Anterior cingulate cortex (tissue), 58 donors: ENCODE measurements at places on chromosomes 11 and 22.

DNA sequence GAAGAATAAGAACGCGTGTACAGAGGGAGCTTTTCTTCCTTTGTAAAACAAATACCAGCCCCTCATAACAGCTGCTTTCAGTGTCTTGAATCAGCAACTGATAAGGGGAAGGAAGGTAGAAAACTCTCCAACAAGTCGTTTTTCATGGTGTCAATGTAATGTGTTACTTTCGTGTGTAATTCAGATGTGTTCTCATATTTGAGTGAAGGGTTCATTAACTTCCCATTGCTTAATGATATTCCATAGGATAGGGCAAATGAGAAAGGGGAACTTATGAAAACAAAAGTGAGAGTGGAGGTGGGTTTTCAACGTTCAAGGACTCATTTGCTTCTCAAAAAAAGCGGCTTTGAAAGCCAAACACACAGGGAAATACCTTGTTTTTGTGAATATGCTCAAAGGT lies 452.1 kb downstream of the NTM start:
- no peak for DNase-seq

DNA sequence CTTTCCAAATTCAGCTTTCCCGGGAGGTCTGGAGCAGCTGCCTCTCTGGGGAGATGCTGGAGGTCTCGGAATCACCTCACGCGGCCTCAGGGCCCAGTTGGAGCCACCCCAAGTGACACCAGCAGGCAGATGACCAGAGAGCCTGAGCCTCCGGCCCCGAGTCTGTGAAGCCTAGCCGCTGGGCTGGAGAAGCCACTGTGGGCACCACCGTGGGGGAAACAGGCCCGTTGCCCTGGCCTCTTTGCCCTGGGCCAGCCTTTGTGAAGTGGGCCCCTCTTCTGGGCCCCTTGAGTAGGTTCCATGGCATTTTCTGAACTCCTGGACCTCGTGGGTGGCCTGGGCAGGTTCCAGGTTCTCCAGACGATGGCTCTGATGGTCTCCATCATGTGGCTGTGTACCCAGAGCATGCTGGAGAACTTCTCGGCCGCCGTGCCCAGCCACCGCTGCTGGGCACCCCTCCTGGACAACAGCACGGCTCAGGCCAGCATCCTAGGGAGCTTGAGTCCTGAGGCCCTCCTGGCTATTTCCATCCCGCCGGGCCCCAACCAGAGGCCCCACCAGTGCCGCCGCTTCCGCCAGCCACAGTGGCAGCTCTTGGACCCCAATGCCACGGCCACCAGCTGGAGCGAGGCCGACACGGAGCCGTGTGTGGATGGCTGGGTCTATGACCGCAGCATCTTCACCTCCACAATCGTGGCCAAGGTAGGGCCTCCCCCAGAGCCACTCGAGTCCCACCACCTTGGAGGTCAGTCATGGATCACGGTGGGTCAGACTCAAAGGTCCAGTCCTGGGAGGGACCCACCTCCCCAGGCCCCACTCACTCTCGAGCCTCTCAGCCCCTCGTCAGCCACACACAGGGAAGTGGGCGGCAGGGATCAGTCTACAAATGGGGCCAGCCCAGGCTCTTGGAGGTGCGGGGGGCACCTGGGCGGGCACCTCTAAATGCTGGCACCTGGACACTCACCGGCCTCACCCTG lies 525 bp downstream of the SLC22A12 start:
- no peak for DNase-seq

DNA sequence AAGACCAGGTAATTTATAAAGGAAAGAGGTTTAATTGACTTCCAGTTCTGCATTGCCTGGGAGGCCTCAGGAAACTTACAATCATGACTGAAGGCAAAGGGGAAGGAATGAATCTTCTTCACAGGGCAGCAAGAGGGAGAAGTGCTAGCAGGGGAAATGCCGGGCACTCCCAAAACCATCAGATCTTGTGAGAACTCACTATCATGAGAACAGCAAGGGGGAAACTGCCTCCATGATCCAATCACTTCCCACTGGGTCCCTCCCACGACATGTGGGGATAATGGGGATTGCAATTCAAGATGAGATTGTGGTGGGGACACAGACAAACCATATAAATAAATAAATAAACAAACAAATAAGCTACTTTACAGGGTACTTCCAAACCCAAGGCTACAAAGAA lies 28.8 kb upstream of the EXPH5 start:
- DNase-seq = no peak

- no peak for DNase-seq
Observed at GRCh38 chr11:102431404-102431803, 21.2 kb downstream of the TMEM123 start.

- no peak for DNase-seq
Observed at GRCh38 chr11:68041617-68042218, 2.9 kb downstream of the TCIRG1 start.

- no peak for DNase-seq
Observed at GRCh38 chr11:13280092-13280722, 2.6 kb downstream of the BMAL1 start.

DNA sequence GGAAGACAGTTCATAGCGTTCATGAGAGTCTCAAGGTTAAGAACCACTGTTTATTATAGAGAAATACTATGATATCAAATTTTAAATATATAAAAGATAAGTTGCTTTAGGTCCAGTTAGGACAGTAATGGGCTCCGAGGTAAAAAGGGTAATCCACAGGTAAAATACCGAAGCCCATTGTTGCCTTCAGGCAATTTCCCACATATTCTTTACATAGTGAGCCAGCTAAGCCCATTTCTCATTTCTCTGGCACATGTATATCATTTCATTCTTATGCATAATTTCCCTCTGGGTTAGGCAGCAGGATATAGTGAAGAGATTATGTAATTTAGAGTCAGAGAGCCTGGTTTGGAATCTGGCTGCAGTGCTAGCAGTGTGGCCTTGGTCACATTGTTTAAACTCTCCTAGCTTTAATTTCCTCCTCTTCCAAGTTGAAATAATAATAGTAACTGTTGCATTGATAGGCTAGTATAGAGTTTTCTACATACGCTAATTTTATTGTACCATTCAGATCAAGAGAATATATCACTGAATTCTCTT lies 7.6 kb upstream of the POU2AF1 start:
- DNase-seq = no peak

GRCh38 chr11:105177658-105178057 lies 38.1 kb upstream of the CARD18 start:
- no peak for DNase-seq

GRCh38 chr22:17829695-17830042 lies 55.4 kb upstream of the BID start:
- DNase-seq = no peak

DNA sequence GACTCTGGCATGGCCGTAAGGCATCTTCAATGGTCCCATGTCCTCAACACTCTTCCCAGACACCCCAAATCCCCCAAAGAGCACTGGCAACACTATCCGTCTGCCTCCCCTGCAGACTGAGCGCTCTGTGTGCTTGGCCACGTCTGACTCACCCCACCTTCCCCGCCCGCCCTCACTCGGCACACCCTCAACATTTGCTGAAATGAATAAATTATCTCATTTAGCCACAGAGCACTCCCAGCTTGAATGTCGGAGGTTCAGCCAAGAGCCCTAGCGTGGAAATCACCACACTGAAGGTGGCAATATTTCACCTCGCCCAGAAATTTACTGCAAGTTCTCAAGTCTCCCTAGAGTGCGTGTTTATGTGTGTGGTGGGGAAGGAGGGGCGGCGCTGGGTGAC lies 46.6 kb upstream of the TCF20 start:
- DNase-seq = peak; percentile 53

GRCh38 chr11:110027627-110028371 lies 65.4 kb upstream of the ZC3H12C start:
- DNase-seq = no peak

GRCh38 chr11:100612766-100613165 lies 74.3 kb upstream of the ARHGAP42 start:
- no peak for DNase-seq

GRCh38 chr22:43867839-43868635 lies 5.7 kb upstream of the SULT4A1 start:
- DNase-seq = peak; percentile 11

GRCh38 chr22:35540595-35541253 lies at the start of gene RASD2:
RASD2 (plus strand) TSS chr22:35540831; CDS start chr22:35546810, 5,979 bp downstream.
- peak; percentile 61 for DNase-seq

- no peak for DNase-seq
Observed at GRCh38 chr11:10941414-10941813, 83.6 kb upstream of the ZBED5 start.

- no peak for DNase-seq
Observed at GRCh38 chr11:105838668-105839384, 183.2 kb downstream of the MSANTD4 start.

DNA sequence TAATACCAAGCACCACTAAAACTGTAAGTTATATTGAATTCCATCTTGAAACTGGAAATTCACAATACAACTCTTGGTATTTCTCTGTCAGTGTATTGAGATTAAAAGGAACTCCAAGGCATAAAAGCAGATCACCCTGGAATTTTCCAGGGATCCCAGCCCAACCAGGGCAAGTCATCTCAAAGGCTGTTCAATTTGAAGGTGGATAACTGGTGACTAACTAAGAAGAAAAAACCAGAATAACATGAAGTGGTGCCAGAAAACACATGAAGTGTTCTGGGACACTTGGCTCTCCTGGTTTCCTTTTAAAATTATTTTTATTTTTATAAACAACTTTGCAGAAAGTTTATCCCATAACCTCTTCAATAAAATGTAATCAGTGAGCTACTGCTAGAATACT lies 7.8 kb upstream of the BMAL1 start:
- DNase-seq = no peak

DNA sequence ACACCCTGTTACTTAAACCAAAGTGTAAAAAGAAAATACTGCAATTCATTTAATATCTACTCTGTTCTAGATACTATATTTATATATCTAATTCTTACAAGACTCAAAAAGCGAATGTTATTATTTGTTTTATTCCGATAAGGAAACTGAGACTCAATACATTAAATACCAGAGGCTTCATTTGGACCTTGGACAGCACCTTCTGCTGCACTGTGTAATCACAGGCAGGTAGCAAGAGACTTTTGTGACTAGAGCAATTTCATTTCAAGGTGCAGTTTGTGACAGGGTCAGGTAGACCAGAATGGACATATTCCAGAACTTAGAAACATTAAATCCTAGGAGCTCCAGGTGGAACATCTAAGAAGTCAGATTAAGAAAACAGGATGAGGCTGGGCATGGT lies 21.4 kb upstream of the DNAJB13 start:
- no peak for DNase-seq

GRCh38 chr11:121351083-121351630 lies 58.6 kb downstream of the SC5D start:
- DNase-seq = no peak

GRCh38 chr11:43556612-43557375 lies 123.7 kb upstream of the HSD17B12 start:
- DNase-seq = no peak

DNA sequence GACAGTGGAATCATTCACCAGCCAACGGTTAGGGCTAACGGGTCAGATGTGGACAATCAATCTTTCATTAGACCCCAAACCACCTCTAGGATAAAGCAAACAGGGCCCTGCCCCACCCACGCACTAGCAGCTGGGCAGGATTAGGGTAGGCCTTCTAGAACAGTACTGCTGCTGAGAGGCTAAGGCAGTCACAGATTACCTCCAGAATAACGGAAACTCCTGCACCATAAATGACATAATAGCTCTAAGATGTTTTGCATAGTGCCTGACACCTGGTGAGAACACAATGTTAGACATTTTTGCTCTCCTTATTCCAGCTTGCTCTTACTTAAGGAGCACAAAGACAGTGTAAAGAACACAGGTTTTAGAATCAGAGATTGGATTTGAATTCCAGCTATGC lies 1.8 kb downstream of the SYTL2 start:
- no peak for DNase-seq

- DNase-seq = no peak
Observed at GRCh38 chr11:118002541-118003423, 16.6 kb downstream of the IL10RA start.
